ENCODE measurements at places on chromosomes 7 and 10.

GRCh38 chr10:36366843-36367242 is 724.7 kb upstream of the FZD8 start:
- DNase-seq: no peak

GRCh38 chr10:75400163-75400770 is 1.3 kb downstream of the ZNF503 start:
- DNase-seq: no peak

DNA sequence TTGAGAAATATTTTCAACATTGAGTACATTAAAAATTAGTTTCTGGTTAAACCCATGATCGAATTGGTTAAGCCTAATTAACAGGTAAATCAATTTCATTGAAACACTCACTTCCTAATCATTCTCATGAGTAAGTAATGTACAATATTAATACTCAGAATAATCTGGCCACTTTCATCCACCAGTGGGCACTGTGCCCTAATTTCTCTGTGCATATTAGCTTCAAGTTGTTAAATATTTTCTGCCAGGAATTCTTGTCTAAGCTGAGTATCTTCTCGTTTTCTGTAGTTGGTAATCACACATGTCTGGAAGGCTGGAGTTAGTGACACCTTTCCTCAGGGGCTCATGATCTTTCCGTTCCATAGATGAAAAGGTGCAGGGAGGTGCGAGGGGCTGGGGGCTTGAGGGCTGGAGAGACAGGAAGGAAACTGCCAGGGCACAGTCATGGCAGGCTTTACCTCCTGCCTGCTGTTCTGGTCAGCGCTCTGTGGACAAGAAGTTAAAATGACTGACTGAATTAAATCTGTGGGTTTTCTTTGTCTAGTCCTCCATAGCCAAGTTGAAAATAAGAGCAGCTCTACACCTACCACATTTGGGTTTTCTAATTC is 71.9 kb downstream of the WIPF3 start:
- DNase-seq: no peak

GRCh38 chr7:3143869-3144775 is 100.5 kb upstream of the CARD11 start:
- DNase-seq: no peak

DNA sequence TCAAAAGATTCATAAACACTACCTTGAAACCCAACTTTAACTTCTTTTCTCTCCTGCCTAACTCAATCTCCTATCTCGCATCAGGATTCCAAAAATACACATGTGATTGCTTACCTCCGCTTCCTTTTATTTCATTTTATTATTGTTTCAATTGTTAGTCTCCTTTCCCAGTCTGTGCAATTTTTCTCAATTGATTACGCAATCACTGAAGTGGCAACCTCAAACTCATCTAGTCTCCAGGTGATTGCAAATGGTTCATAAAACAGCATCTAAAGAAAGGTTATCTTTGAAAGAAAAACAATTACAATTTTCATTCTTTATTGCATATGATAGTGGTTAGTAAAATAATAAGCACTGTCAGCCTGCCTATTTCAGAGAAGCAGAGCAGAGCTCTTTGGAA is 45.6 kb downstream of the CHRM2 start:
- DNase-seq: no peak

DNA sequence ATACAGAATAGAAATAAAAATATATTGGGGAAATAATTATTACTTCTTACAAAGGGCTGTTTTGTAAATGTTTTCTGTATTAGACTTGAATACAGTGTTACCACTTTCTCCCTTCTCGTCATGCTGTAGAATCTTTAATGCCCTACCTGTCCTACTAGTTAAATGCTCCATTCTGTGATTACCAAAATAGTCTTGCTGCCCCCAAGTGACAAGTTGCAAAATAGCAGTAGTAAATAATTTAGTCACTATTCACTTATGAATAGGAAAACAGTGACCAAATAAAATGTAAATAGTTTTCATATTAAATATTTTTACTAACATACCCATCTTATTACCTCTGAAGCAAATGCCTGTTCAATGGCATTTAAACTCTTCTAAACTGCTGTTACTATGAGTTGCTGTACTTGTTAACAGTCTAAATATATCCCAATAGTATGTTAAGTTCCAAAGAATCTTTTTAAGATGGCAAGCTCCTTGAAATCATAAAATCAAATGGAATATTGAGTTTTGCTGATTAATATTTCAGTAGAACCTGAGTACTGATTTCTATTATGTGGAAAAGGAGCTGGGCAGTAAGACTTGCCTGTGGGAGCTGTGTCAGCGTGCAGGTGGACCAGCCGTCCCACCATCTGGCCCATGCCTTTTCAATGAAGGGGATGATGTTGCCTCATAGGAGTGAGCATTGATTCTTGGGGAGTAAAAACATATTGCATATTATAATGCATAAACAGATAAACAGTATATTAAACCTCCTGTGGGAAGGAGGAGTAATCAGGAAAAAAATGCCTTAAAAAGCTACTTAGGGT is 18.1 kb upstream of the OIT3 start:
- DNase-seq: no peak

All from NCI-H187 treated with DMSO at 0.1 percent for 48 hours (cell line).